ENCODE measurements at places on chromosomes 7 and 10. TPM values are rescaled to one million over a fixed set of nuclear protein-coding genes. Genes with fewer than 3 reads are reported as not detected.

GRCh38 chr10:46552526-46553237 is 3.8 kb downstream of the GPRIN2 start:
- no peak overlapping the region for H3K4me3 ChIP-seq
- peaks cover 17% of the 10 kb centered on the region for H3K27me3 ChIP-seq
- H3K4me1 ChIP-seq = peaks cover 19% of the 10 kb centered on the region
- peak; percentile 55 for DNase-seq

DNA sequence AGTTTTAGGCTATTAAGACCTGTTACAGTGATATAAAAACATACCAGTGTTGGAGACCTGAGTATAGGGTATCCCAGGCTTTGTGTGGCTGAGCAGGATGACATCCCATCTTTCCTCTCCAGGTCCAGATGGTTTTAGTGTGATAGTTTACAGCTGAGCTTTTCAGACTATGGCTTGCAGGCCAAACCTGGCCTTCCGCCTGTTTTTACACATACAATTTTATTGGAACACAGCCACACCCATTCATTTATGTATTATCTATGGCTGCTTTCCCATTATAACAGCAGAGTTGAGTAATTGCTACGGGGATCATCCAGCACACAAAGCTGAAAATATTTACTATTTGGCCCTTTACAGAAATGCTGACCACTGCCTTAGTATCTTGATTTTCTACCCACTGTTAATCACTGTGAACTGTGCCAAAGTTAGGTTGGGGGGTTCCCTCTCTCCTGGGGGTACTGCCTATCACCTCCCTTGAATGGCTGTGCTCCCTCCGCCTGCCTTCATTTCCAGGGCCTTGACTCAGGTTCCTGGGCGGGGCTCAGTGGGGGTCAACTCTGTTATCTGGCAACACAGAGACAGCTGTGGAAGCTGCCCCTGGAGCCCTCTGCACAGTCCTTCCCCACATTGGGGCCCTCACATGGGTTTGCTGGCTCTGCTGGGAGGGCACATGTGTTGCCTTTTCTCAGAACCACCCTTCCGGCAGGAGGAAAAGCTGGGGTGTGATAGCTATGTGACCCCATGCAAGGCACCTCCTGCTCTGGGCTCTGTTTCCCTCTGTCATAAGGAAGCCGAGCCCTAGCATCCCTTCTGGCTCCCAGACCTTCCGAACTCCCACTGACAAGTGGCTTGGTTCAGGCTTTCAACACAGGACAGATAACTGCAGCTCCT is 40.3 kb upstream of the SH2D4B start:
- H3K4me3 ChIP-seq = no peak overlapping the region
- no peaks in the 10 kb centered on the region for H3K27me3 ChIP-seq
- DNase-seq = peak; percentile 49
- H3K27ac ChIP-seq = peak overlapping the region; percentile 79

Gene LOXL4
- total RNA-seq = 1.6 TPM

Gene TFEC
- 2.9 TPM for total RNA-seq

DNA sequence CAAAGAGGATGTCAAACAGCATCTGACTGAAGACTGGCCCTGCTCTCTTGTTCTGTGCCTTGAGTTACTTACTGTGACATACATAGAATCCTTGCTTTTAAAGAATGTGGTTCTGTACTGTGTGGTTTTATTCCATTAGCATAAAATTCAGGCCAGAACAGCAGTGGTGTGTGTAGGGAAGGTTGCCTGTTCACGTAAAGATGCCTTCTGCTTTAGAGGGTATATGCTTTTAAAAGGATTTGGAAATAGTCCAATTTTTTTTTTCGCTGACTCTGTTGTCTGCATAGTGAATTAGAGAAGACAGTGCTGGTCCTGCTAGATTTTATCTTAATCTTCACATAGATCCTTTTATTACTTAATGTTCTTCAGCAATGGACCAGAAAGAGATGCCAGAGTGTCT is 470.8 kb upstream of the SEMA3A start:
- no peak overlapping the region for H3K27ac ChIP-seq
- DNase-seq = no peak
- H3K4me3 ChIP-seq = no peak overlapping the region
- H3K27me3 ChIP-seq = no peaks in the 10 kb centered on the region

Gene ANXA8
- total RNA-seq = not detected

GRCh38 chr10:71975087-71975870 is 11.1 kb downstream of the CHST3 start:
- peaks cover 9% of the 10 kb centered on the region for H3K4me1 ChIP-seq
- H3K36me3 ChIP-seq = no peaks in the 10 kb centered on the region
- peak overlapping the region; percentile 29 for H3K27ac ChIP-seq
- H3K4me3 ChIP-seq = no peak overlapping the region
- no peaks in the 10 kb centered on the region for H3K27me3 ChIP-seq
- DNase-seq = peak; percentile 66

Gene TMEM178B
- total RNA-seq = 1.1 TPM

Gene LRRTM3
- total RNA-seq = not detected

- DNase-seq = no peak
- H3K4me3 ChIP-seq = no peak overlapping the region
- no peaks in the 10 kb centered on the region for H3K4me1 ChIP-seq
- H3K27me3 ChIP-seq = no peaks in the 10 kb centered on the region
- H3K27ac ChIP-seq = no peak overlapping the region
Observed at GRCh38 chr10:81439445-81439844, 435.5 kb upstream of the NRG3 start.

- no peak for DNase-seq
- no peak overlapping the region for H3K4me3 ChIP-seq
- H3K4me1 ChIP-seq = no peaks in the 10 kb centered on the region
Observed at GRCh38 chr7:129405527-129405926, 28.7 kb upstream of the STRIP2 start.

GRCh38 chr7:90560730-90561129 is 35.4 kb upstream of the CDK14 start:
- H3K36me3 ChIP-seq = no peaks in the 10 kb centered on the region
- no peak overlapping the region for H3K4me3 ChIP-seq
- H3K4me1 ChIP-seq = no peaks in the 10 kb centered on the region
- H3K27ac ChIP-seq = no peak overlapping the region

Gene GIMAP4
- 12.7 TPM for total RNA-seq

Gene PVRIG
- 1.4 TPM for total RNA-seq

Gene DOCK4
- 11.1 TPM for total RNA-seq

DNA sequence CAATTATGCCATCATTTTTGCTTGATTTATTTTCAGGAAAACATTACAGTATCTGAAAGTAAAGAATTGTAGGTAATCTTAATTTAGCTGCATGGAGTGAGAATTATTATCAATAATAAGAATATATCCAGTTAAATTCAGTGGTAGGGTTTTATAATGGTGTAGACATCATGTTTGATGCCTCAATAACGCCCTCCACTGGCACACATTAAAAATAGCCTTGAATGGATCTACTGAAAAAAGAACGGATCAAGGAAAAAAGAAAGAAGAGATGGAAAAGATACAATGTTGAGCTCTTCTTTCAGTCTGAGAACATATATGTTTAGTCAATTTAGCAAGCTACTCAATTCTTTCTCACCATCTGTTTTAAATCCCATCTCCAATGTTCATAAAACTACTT is 319.2 kb downstream of the CDC14C start:
- DNase-seq = no peak
- H3K4me3 ChIP-seq = no peak overlapping the region
- H3K36me3 ChIP-seq = no peaks in the 10 kb centered on the region
- no peaks in the 10 kb centered on the region for H3K27me3 ChIP-seq
- H3K27ac ChIP-seq = no peak overlapping the region

- H3K36me3 ChIP-seq = no peaks in the 10 kb centered on the region
- H3K27ac ChIP-seq = peak overlapping the region; percentile 56
- H3K27me3 ChIP-seq = no peaks in the 10 kb centered on the region
- no peak for DNase-seq
Observed at GRCh38 chr7:150781103-150781502, 19.1 kb downstream of the TMEM176B start.

DNA sequence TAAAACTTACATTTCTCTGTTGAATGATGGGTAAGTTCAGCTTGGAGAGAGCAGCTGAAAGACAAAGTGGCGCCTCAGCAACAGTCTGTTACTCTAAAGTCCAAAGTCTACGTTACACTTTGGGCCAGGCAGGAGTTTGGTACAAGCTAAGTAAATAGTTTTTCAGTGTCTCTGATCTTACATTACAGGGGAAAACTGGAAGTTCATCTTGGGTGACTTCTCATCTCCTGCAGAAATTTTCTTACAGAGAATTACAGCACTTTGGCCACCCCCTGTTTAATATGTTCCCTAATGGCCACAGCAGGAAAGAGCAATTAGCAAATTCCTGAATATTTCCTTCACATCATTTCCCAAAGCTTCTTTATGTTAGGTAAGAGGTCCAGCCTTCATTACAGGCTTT is 67.1 kb downstream of the ABCC2 start:
- H3K4me3 ChIP-seq = no peak overlapping the region
- no peaks in the 10 kb centered on the region for H3K27me3 ChIP-seq
- peak; percentile 33 for DNase-seq
- H3K4me1 ChIP-seq = no peaks in the 10 kb centered on the region
- no peaks in the 10 kb centered on the region for H3K36me3 ChIP-seq

Gene GPR146
- total RNA-seq = 9.0 TPM

GRCh38 chr10:116465546-116465945 is 37.9 kb downstream of the PNLIPRP3 start:
- DNase-seq = no peak
- H3K36me3 ChIP-seq = no peaks in the 10 kb centered on the region
- no peaks in the 10 kb centered on the region for H3K27me3 ChIP-seq
- no peak overlapping the region for H3K4me3 ChIP-seq

- no peaks in the 10 kb centered on the region for H3K4me1 ChIP-seq
- H3K36me3 ChIP-seq = no peaks in the 10 kb centered on the region
- H3K27ac ChIP-seq = no peak overlapping the region
- no peaks in the 10 kb centered on the region for H3K27me3 ChIP-seq
- DNase-seq = no peak
Observed at GRCh38 chr10:408236-408635, 273.0 kb downstream of the ZMYND11 start.

DNA sequence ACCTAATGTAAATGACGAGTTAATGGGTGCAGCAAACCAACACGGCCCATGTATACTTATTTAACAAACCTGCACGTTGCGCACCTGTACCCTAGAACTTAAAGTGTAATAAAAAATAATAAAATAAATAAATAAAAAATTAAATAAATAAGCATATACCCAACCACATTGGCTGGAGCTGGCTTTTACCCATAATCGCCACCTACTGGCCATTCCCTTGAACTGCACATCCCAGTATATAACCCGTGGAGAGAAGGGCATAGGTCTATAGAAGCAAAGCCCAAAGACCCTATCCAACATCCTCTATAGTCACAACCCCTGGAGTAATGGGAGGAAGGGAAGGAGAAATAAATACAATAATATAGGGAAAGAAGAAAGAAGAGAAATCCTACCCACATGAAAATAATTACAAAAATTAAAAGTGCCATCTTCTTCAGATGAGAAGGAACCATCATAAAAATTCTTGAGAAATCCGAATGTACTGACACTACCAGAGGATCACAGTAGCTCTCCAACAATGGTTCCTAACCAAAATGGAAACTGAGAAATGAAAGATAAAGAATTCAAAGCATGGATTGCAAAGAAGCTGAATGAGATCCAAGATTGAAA is 65.6 kb downstream of the TWIST1 start:
- DNase-seq = peak; percentile 36
- H3K4me3 ChIP-seq = no peak overlapping the region
- no peak overlapping the region for H3K27ac ChIP-seq

Gene SUN3
- not detected for total RNA-seq

- no peak for DNase-seq
- no peaks in the 10 kb centered on the region for H3K4me1 ChIP-seq
- no peak overlapping the region for H3K27ac ChIP-seq
- H3K4me3 ChIP-seq = no peak overlapping the region
- no peaks in the 10 kb centered on the region for H3K36me3 ChIP-seq
- H3K27me3 ChIP-seq = no peaks in the 10 kb centered on the region
Observed at GRCh38 chr10:73900064-73900463, 10.9 kb upstream of the PLAU start.

DNA sequence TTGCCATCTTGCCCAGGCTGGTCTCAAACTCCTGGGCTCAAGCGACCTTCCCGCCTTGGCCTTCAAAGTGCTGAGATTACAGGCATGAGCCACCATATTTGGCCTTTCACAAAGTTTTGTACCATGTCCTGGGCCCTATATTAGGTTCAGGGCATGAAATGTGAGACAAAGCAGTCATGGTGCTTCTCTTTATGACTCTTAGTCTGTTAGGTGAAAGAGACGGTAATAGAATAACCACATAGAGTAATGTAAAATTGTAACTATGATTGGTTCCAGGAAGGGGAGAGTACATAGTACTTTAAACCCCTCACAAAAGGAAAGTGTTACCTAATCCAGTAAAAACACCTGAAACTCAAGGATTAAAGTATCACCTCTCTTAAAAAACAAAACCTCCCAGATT is 144.7 kb downstream of the SPAG6 start:
- no peaks in the 10 kb centered on the region for H3K27me3 ChIP-seq
- no peak for DNase-seq
- H3K4me1 ChIP-seq = no peaks in the 10 kb centered on the region
- no peak overlapping the region for H3K4me3 ChIP-seq
- H3K36me3 ChIP-seq = no peaks in the 10 kb centered on the region
- no peak overlapping the region for H3K27ac ChIP-seq

Gene CDNF
- 1.4 TPM for total RNA-seq

Gene NAT16
- not detected for total RNA-seq

Gene GPRIN2
- total RNA-seq = 32.3 TPM

Gene TMEM130
- 1.5 TPM for total RNA-seq

GRCh38 chr7:144019457-144019856 is 19.3 kb downstream of the OR6B1 start:
- no peaks in the 10 kb centered on the region for H3K4me1 ChIP-seq
- no peak overlapping the region for H3K27ac ChIP-seq
- H3K36me3 ChIP-seq = no peaks in the 10 kb centered on the region
- DNase-seq = no peak

GRCh38 chr7:43010061-43010460 is 77.9 kb downstream of the MRPL32 start:
- H3K27me3 ChIP-seq = no peaks in the 10 kb centered on the region
- H3K27ac ChIP-seq = no peak overlapping the region
- no peaks in the 10 kb centered on the region for H3K4me1 ChIP-seq
- H3K4me3 ChIP-seq = no peak overlapping the region

GRCh38 chr7:132783824-132784223 is 207.6 kb upstream of the PLXNA4 start:
- DNase-seq = no peak
- no peak overlapping the region for H3K27ac ChIP-seq
- H3K36me3 ChIP-seq = no peaks in the 10 kb centered on the region
- no peak overlapping the region for H3K4me3 ChIP-seq
- H3K4me1 ChIP-seq = no peaks in the 10 kb centered on the region

DNA sequence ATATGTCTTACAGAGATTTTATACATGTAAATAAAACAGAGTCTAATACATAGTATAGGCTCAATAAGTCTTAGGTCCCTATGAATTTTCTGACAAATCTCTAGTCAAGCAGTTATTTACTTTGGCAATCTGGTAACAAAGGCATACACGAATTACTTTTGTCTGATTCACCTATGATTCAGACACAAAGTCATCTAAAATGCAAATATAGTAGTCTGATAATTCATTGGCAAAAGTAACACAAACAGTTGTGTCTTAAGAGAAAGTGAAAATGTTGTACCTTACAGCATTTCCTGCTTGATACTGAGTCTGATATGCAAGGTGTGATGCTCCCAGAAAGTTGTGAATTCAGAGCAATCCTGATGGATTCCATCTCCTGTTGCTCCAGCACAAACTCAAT is 209.4 kb upstream of the PRSS1 start:
- no peak overlapping the region for H3K27ac ChIP-seq
- H3K27me3 ChIP-seq = no peaks in the 10 kb centered on the region
- DNase-seq = no peak
- H3K4me1 ChIP-seq = no peaks in the 10 kb centered on the region

GRCh38 chr7:106049139-106049752 is 62.9 kb downstream of the SYPL1 start:
- H3K27ac ChIP-seq = no peak overlapping the region
- no peaks in the 10 kb centered on the region for H3K27me3 ChIP-seq
- no peak for DNase-seq
- H3K4me1 ChIP-seq = no peaks in the 10 kb centered on the region
- H3K4me3 ChIP-seq = no peak overlapping the region

Data from colonic mucosa (tissue), 4 donors.